ENCODE measurements at places on chromosomes 5 and 9.

- DNase-seq, result no peak
These were observed 66.7 kb downstream of the PCDH1 start for GRCh38 chr5:141811287-141812155.

GRCh38 chr5:173514661-173515060, 101.8 kb downstream of the BOD1 start:
- no peak for DNase-seq

- no peak for DNase-seq
These were observed 182.4 kb downstream of the DIRAS2 start for GRCh38 chr9:90460220-90460619.

DNA sequence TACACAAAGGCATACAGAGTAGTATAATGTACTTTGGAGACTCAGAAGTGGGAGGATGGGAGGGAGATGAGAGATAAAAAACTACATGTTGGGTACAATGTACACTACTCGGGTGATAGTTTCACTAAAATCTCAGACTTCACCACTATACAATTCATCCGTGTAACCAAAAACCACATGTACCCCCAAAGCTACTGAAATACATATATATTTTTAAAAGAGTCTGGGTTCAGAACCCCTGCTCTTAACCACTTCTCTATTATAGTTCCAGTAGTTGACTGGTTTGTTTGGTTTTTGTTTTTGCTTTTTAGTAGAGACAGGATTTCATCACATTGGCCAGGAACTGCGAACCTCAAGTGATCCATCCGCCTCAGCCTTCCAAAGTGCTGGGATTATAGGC, 22.6 kb downstream of the SGTB start:
- DNase-seq, result no peak

GRCh38 chr5:146883511-146883910, 5.0 kb upstream of the PPP2R2B start:
- no peak for DNase-seq

DNA sequence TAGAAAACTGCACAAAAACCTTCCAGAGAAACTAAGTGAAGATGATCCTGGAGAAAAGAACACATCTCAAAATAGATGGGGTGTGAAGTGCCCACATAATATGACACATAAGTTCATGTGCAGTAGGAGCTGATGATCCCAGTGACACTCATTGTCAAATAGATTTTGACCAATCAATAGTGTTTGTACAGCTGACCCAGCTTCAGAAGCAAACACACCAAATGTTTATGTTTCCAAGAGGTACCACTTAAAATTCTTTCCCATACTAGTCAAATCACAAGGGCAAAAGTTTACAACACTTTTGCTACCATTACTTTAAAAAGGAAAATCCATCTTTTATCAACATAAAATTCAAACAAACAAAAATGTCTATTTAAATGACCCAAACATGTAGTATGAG, 175.0 kb downstream of the MLLT3 start:
- DNase-seq, result no peak

DNA sequence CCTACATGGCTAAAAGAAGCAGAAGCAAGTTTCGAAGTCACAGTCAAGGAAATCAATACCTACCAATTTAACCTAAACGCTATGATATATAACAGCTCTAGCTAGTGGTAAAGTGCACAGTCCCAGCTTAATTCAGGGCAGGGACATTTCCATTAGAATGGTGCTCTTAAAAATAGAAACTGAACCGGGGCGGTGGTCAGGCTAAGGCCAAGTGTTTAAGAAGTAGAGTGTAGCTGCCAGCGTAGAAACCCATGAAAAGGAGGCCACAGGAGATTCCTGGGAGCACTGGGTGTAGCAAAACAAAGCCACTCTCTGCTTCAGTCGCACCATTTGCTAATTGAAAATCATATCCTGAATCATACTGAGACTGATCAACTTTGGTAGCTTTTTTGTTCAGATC, 28.8 kb downstream of the PPIC start:
- DNase-seq, result no peak

DNA sequence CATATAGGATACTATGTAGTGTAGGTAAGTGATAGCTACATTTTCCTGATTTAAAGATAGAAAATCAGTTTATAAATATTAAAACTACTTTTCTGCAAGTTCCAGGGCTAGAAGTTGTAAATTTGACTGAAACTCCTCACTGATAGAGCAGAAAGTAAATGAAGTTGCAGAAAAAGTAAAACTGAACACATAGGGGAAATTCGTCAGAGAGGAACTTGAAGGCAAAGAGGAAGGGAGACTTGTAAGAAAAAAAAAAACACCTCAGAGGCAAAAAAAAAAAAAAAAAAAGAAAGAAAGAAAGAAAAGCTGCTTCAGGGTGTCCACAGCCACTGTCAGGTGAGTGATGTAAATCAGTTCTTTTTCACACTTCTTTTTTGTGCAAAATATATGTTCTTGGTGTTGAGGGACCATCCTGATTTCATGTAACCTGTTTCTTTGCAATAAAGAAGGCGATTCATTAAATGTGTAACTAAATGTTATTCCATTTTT, 336.2 kb upstream of the ZNF462 start:
- no peak for DNase-seq

- no peak for DNase-seq
These were observed 323.3 kb downstream of the ASTN2 start for GRCh38 chr9:117091529-117091928.

Data from stimulated activated CD4-positive, alpha-beta T cell treated with anti-CD3 and anti-CD28 coated beads, Interleukin-12 subunit alpha, Interleukin-12 subunit beta, amount 100 ng/mL, for 4 hours (primary cell).